ENCODE measurements at places on chromosomes 3 and 15. TPM values are rescaled to one million over a fixed set of nuclear protein-coding genes. Genes with fewer than 3 reads are reported as not detected.
A peak's percentile ranks its signal among the peaks of the same experiment; 100 is the strongest.

DNA sequence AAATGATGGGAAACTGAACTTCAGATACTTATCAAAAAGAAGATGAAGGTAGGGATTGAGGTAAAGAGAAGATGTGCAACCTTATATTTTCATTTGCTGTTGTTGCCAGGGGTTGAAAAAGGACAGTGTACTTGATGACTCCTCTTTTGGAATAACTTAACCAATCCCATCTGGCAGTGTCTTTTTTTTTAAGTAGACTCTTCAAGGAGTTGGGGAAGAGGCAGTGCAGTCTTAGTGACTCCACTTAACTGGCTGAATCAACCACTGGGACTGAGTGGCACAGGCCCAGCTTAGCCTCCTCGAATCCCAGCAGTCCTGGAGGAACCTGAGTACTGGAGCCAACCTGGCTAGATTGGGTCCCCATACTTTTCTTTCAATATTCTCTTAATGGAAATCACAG is 27.3 kb upstream of the FILIP1L start:
- DNase-seq: no peak
- no peak overlapping the region for H3K27ac ChIP-seq
- H3K36me3 ChIP-seq: no peaks in the 10 kb centered on the region
- H3K27me3 ChIP-seq: no peaks in the 10 kb centered on the region

DNA sequence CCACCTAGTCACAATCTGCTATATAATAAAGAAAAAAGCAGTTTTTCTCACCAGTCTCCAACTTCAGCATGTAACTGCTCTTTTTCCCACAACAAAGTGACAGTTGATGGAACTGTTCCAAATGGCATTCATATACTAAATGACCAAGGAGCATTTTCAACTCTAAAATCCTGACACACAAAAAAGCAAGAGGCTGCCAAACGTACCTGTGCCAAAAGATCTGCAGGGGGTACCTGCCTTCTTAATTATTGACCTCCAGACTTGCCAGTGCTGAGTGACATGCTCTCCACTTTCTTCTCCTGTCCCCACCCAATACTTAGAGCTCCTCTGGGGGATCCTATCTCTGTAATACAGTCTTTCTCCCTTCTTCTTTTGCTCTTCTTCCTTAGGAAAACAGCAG is 18.0 kb downstream of the ZBED2 start:
- DNase-seq: no peak
- H3K27ac ChIP-seq: no peak overlapping the region
- no peaks in the 10 kb centered on the region for H3K4me1 ChIP-seq
- H3K27me3 ChIP-seq: no peaks in the 10 kb centered on the region

GRCh38 chr3:138199851-138200250 is 12.8 kb downstream of the ARMC8 start:
- H3K4me3 ChIP-seq: no peak overlapping the region
- no peaks in the 10 kb centered on the region for H3K27me3 ChIP-seq
- peaks cover 18% of the 10 kb centered on the region for H3K4me1 ChIP-seq
- peak overlapping the region; percentile 67 for H3K27ac ChIP-seq
- peaks cover 7% of the 10 kb centered on the region for H3K36me3 ChIP-seq
- no peak for DNase-seq

GRCh38 chr15:38029736-38030135 is 95.3 kb downstream of the TMCO5A start:
- no peaks in the 10 kb centered on the region for H3K4me1 ChIP-seq
- no peaks in the 10 kb centered on the region for H3K36me3 ChIP-seq
- DNase-seq: no peak

TRAK1 gene
- 32.7 TPM for polyA plus RNA-seq

GOLGA8R gene
- not detected for polyA plus RNA-seq

PLA1A gene
- not detected for polyA plus RNA-seq

Data from CD14-positive monocyte (primary cell).